ENCODE measurements at places on chromosomes 5 and 9. TPM values are rescaled to one million over a fixed set of nuclear protein-coding genes. Genes with fewer than 3 reads are reported as not detected.

- DNase-seq, result no peak
Observed at GRCh38 chr5:137954131-137954879, 65.0 kb downstream of the PKD2L2 start.

The F12 gene
- 4.6 TPM for polyA plus RNA-seq

DNA sequence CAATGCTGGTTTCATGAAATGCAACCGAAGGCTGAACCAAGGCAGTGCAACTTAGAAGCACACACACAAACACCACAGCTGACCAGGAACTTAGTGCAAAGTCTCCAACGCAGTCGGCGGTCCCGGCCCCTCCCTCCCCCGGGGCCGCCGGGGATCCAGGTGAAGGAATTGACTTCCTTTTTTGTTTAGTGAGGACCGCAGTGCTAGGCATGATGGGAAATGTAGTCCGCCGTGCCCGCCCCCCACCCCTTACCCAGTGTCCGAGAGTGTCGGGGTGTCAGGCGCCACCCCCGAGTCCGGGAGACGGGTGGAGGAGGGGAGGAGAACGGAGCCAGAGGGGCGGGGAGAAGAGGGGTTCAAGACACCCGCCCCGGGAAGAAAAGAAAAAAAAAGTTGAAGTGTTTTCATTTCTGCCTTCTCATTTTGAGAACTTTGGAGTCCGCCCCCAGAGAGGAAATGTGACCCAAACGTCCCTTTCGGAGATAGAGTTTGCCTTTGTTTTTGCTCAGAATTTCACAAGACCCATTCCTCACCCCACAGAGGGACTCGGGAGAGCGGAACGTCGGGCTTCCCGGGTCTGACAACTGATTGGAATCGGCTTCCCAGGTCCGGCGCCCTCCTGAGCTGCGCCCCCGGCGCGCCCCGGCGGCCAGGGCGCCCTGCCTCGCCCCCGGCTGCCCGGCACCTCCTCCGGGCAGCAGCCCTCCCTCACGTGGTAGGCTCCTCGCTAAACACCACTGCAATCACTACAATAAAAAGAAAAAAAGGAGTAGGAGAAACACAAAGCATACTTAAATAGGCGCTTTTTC is 2.0 kb downstream of the IER5L start:
- no peak for DNase-seq

DNA sequence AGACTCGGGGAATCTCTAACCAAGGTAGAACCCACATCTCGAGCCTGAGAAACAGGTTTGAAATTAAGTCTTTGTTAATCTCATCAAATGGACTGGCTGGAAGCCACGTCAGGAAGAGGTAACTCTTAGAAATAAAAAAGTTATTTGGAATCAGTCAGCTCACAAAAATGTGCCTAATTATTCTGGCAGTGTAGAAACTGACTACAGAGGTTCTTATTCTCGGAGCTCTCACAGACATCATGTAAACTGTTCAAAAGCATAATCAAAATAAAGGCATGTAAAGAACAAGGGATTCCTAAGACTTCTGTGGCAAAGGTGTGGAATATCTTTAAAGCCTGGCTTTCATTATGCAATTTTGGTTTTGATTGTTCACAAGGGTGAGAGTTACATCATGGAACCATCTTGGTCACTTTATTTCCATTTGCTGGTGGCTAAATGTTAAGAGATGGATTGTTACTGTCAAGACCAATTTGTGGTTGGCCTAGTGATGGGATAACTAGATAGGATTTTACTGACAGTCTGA is 85.1 kb downstream of the OTULIN start:
- DNase-seq, result no peak

GRCh38 chr5:139387611-139388197 is 2.0 kb downstream of the MZB1 start:
- DNase-seq, result no peak

DNA sequence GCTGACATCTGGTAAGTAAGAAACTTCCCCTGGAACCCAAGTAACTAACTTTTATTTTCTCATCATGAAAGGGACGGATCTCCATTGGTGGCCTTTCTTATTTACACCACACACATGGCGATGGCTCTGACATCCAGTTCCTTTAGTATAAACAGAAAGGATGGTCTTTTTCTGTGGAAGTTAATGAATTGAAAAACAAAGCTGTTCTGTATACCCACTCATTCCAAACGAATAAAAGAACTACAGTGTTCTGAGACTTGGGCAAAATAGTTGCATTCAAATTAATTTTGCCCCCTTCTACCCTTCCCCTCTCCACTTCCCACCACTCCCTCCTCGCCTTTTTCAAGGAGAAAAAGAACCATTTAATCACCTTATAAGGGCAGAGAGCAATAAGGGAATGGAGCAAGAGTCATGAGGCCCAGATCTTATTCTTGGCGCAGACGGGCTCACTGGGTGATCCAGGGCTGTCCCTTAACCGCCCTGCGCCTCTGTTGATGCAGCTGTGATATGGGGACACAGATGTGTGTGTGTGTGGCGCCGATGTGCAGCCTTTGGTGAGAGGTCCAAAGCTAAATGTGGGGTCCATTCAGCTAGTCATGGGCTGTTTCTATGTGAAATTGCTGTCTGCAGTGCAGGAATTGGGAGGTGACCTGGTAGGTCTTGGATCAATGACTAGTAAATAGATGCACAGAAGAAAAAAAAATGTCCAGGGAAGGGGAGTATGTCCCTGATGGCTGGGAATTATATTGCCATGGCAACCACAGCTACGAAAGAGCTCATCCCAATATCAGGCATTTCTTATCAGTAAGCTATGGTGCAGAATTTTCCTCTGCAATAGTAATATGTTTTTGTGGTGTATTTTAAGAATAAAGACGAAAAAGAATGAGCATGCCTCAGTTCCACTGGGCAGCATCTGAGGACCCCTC is 141.5 kb upstream of the ERCC6L2 start:
- no peak for DNase-seq

The CDKN2A gene
- not detected for polyA plus RNA-seq

DNA sequence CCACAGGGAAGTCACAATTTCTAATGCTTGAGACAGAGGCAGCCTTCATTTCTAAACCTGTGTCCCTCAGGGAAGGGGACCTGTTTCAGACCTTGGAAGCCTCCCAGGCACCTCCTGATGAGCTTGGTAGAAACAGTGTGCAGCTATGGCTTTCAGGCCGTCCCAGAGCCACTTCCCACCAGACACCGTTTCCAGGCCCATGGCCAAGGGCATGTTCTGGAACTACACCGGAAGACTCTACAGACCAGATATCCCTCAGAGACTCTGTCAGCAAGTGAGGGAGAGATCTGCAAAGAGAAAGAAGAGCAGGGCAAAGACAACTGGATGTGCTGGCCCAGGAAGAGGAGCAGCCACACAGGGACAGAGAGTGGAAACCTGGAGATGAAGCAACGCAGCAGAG is 82.2 kb upstream of the HSPA9 start:
- DNase-seq, result no peak

DNA sequence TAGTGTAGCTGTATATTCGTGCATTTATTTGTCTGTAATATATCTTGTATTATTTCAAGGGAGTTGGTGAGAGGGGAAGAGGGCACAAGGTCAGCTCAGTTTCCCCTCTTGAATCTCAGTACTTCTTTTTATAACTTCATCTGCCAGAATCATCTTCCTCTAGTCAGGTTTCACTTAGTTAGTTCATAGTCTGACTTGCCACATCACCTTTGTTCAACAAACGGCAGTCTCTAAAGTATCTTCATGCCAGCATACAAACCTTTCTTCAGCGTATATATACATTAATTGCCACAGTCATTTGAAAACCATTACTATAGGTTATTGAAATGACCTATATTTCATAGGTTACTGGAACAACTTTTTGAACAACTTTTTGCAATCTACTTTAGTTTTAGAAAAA is 1.6 kb downstream of the ECM2 start:
- no peak for DNase-seq
